GM12865 (cell line): ENCODE measurements at places on chromosomes 11 and 22.

DNA sequence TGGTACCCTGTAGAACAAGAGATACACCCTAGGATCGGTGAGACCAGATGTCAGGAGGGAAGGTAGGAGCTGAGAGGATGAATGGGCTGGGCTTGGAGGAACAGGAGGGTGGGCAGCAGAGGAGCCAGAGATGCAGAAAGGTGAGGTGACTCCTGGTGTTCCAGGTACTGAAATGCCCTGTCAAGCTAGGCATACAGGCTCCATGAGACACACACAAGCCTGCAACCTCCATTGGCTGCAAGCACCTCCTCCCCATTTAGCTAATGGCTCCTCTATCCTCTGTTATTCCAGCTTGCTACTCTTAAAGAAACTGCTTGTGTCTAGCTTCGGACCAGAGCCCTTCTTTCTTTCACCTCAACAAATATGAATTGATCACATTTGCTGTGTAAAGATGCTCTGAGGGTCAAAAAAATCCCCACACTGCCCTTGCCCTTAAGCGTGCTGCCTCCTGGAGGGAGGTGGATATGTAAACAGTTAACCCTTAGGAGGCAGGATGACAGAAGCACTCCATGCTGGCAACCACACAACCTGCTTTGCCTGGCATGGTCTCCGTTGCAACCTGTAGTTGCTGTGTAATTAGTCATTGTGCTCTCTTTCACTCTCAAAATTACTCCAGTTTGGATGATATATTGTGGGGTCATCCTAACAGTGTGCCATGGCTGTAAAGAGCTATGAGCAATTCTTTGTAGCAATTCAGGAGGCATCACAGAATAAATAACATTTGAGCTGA lies 156.0 kb downstream of the PKNOX2 start:
- no peak for DNase-seq

DNA sequence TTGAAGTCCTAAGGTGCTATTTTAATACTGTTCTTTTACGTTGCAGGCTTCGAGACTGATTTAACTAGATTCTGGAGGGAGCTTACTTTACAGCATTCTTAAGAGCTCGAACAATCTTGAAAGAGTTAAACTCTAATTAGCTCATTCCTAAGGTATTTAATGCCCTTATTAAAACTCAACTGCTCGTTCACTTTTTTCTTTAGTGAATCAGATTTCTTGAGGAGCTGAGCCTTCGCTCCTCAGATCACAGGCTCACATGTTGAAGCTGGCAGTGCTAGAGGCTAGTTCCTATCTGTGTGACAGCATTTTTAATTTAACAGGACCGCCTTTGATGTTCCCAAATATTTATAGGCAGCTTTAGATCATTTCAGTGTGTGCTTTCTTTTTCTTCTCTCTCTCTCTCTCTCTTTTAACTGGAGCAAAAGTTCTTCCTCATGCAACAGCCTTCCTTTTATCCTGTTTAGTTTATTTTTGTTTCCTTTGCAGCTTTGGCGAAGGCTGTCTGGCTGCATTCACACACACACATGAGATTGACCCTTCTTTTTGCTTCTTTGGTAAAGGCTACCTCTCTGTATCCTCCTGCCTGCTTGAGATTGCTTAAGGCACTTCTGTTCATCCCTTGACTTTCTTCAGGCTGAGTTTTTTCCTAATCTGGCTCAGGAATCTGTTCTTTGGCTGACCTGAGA lies 21.0 kb downstream of the ZNRF3 start:
- no peak for DNase-seq

GRCh38 chr22:26579331-26579886 lies 10.5 kb downstream of the TPST2 start:
- DNase-seq: peak; percentile 73

- peak; percentile 40 for DNase-seq
These were observed 5.4 kb downstream of the APIP start for GRCh38 chr11:34910817-34911216.

GRCh38 chr11:125082611-125083311 lies 19.7 kb downstream of the SLC37A2 start:
- DNase-seq: no peak

DNA sequence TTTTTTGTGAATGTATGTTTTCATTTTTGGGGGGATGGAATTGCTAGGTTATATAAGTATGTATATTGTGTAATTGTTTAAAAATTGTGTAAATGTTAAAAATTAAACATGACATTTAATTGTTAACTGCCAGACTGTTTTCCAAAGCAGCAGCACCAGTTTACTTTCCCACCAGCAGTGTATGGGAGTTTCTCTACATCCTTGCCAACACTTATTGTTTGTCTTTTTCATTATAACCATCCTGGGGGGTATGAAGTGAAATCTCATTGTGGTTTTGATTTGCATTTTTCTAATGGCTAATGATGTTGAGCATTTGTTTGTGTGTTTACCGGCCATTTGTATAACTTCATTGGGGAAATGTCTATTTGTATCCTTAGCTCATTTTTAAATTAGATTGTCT lies 31.7 kb upstream of the RRAS2 start:
- DNase-seq: no peak

- no peak for DNase-seq
These were observed 7.4 kb downstream of the CBX6 start for GRCh38 chr22:38864361-38865191.

DNA sequence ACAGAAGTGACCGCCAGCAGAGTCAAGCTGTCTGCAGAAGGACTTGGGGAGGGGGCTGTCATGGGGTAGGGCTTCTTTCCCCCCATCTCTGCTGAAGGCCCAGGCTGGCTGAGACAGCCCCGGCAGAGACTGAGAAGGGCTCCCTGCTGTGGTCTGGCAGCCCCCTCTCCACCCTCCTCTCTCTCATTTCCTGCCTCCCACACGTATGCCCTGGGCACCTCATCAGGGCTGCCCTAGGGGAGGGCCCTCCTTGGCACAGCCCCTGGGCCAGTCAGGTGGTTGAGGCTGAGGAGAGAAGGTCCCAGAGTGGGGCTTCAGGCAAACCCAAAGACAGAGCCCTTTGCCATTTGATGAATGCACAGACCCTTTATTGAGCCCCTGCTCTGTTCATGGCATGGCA lies 3.6 kb downstream of the RASD2 start:
- DNase-seq: no peak

DNA sequence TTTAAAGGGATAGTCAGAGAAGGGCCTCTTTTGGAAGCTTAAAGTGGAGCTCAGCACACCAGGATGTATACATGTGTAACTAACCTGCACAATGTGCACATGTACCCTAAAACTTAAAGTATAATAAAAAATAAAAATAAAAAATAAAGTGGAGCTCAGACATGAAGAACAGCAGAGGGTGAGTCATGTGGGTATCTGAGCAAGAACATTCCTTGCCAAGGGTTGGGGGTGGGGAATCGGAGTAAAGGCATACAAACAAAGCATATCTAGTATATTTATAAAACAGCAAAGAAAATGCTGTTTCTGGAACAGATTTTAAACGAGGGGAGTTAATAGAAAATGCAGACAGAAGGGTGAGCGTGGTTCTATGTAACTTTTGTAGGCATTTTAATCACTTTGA lies 562.6 kb upstream of the ANO3 start:
- no peak for DNase-seq

DNA sequence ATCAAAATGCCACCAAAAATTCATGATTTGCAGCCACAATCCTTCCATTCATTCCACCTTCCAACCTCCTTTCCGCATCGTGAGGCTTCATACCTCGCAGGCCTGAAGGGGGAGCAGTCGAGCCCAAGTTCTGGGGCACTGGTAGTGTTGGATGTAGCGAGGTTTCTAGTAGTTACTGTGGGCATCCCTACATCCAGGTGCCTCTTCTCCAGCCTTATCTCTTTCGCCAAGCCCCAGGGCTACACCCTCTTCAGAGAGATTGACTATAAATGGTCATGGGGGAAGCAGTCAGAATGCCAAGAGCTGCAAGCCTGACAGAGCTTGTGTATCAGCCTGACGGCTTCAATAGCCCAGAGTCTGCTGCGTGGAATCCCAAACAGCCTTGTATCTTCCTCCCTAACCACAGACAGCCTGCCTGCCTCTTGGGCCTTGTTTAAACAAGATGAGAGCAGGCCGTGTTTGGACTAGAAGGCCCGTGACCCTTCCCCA lies 28.9 kb downstream of the CLMP start:
- peak; percentile 16 for DNase-seq

DNA sequence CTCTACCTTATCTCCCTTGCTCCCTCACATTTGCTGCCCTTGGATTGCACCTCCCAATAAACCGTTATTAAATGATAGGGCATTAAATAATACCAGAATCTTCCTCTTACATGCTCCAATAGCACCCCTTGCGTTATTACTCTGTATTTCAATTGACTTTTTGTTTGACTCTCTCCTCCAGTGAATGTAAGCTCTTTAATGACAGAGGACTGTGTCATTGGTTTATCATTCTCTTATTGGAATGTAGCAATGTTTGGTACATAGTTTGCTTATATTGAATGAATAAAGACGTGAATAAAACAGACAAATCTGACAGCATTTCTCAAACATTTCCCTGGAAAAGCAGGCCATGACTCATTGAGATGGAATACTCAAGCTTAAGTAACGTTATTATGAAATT lies 8.7 kb upstream of the MPEG1 start:
- DNase-seq: no peak

GRCh38 chr11:64796047-64796756 lies 6.8 kb downstream of the MAP4K2 start:
- no peak for DNase-seq

DNA sequence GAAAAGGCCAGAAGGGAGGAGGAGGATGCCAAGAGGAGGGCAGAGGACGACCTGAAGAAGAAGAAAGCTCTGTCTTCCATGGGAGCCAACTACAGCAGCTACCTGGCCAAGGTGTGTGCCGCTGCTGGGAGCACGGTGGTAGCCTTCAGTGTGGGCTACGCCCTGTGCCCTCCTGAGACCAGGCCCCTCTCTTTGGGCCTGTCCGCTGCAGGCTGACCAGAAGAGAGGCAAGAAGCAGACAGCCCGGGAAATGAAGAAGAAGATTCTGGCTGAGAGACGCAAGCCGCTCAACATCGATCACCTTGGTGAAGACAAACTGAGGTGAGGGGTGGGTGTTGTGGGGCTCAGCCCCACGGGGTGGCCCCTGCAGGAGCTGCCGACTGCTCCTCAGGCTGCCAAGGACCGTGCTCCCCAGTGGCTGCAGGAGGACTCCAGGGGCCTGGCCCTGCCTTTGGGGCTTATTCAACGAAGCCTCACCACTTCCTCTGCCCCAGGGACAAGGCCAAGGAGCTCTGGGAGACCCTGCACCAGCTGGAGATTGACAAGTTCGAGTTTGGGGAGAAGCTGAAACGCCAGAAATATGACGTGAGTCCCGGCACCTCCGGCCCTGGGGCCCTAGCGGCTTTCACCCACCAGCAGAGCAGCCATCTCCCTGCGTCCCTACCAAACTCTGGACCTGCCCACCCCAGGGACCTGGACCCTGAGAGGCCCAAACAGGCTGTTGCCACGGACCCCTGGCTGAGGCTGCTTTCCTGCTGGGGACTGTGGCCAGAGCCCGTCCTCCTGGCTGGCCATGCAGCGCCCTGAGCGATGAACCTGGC lies 12.6 kb upstream of the MRPL23 start:
- DNase-seq: no peak

GRCh38 chr11:66987158-66987620 lies 12.1 kb downstream of the C11orf86 start:
- no peak for DNase-seq

DNA sequence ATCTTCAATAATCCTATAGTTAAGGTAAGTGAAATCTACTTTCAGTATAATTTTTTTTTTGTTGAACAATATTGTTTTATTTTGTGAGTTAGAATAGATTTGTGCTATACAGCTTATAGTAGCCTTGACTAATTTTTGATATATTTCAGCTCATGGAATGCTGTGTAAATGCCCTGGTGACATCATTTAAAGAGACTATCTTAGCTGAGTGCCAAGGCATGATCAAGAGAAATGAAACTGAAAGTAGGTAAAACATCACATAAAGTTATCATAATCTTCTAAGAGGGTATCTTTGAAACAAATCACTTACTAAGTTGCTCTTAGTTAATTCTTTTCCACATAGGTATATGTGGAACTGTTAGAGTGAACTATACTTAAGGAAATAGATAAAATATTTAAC lies 51.4 kb upstream of the ACAT1 start:
- DNase-seq: peak; percentile 10

DNA sequence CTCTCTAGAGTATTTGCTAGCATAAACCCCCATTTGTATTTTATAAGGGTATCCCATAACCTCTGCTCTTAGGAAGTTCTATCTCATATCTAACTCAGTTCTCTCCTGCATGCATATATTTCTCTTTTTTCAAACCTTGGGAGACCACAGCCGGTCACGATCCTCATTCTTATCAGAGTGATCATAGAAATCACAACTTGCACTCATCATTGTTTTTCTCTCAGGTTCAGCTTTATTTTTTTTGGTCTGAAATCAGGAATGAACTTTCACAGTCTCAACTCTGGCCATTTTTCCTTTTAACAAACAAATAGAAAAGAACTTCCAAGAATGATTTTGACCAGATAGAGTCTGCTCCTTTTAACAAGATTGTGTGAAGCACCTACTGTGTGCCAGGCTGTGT lies 98.6 kb upstream of the BLID start:
- DNase-seq: no peak
